ENCODE measurements at places on chromosomes 16 and 17. TPM values are rescaled to one million over a fixed set of nuclear protein-coding genes. Genes with fewer than 3 reads are reported as not detected.

GRCh38 chr17:48603959-48604769 is 622 bp downstream of the HOXB6 start:
- DNase-seq: no peak

DNA sequence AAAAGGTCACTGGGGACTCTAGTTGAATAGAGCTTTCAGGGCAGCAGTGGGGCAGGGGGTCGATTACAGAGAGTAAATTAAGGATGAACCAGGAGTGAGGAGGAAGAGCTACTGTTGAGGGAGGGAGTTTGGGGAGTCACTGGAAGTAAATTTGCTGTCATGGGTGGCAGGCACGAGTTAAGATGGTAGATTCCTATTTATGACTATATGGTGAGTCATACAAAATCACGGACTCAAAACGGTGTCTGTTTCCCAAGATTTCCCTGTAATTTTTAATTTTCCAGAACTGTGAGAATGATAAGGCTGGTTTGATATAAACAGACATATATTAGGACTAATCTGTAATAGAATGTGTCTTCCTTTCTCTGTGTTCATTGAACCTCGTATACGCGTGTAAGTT is 287.6 kb upstream of the GOT2 start:
- DNase-seq: no peak

DNA sequence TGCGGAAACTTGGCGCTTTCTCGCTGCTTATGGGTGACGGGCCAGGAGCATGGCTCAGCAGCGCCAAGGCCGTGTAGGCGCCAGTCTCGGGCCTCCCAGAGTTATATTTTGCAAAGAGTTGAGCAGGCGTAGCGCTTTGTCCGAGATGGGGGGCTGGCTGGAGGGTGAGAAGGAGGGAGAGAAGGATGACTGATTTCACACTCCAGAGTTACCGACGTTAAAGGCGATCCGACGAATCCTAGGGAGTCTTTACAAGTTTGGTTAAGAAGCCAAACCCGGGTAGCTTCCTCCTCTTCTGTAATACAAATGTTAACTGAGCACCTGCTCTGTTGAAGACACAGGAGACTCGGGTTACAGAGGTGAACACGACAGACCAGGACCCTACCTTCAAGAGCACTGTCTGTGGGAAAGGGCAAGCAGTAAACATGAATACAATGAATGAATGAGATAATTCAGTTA is 782 bp downstream of the POLR2A start:
- DNase-seq: no peak

DNA sequence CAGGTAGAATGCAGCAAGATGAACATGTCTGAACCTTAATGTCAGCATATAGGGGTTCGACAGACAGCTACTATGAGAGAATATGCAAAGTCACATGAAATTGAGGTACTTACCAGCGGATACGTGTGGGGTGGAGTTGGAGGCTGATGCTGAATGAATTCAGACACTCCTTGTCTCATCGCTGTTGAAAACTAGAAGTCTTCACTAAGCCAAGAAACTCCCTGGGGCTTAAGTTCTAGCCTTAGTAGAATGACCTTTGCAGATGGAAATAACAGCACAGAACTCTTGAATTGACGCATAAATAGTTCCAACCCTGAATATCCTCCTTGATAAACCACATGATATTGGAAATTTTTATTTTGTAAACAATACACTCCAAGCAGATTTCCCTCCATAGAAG is 32.9 kb upstream of the MYOCD start:
- no peak for DNase-seq

DNA sequence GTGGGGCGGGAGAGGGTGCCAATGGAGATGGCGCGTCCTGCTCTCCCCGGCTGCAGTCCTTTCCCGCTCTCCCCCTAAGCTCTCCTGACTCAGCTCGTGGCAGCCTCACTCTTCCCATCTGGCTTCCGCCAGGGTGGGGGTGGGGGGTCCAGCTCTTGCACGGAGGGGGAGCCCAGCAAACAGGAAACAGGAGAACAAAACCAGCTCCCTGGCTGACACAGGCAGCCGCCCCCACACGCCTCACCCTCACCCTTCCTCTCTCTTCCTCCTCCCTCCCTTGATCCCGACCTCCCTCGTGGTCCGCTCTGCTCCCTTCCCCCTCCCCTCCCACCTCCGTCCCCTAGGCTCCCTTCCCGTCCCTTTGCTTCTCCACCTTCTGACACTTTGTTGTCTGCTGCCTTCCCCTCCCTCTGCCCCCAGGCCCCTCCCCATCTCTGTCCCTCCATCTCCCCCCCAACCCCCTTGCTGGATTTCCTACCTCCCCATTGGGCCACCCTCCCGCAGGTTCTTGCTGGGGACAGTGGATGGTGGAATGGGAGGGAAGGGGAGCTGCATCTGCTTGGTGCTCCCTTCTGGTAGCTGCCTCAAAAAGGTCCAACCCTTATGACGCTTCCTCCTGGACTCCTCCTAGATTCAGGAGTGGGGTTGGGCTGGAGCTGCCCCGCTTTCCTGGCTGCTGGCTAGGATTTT is 23.7 kb downstream of the ARHGAP23 start:
- DNase-seq: no peak

Gene ZKSCAN2
- 16.9 TPM for total RNA-seq

Gene CCL15
- total RNA-seq: not detected

Data from cerebellum (tissue), 4 donors.